Activated T-helper 17 cell treated with anti-CD3 and anti-CD28 coated beads, Interleukin-2, amount 50 U/mL, for 72 hours (primary cell): ENCODE measurements at places on chromosomes 7 and 10.

- no peak for ATAC-seq
Observed at GRCh38 chr10:112835944-112836451, 114.0 kb upstream of the TCF7L2 start.

- peak; percentile 61 for ATAC-seq
Observed at GRCh38 chr10:3763035-3763456, 22.0 kb downstream of the KLF6 start.

- ATAC-seq = no peak
Observed at GRCh38 chr10:482848-483247, 206.6 kb downstream of the DIP2C start.

DNA sequence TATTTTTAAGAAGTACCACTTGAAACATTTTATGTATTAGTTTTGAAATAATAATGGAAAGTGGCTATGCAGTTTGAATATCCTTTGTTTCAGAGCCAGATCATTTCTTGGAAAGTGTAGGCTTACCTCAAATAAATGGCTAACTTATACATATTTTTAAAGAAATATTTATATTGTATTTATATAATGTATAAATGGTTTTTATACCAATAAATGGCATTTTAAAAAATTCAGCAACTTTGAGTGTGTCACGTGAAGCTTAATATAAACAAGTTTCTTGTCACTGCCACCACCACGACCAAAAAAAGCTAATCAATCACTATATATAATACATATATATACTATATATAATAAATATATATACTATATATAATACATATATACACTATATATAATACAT, 4.8 kb downstream of the IL6 start:
- ATAC-seq = no peak

- ATAC-seq = no peak
Observed at GRCh38 chr7:13198036-13198435, 510.6 kb downstream of the ARL4A start.
